Ureter (tissue), 1 donor: ENCODE measurements at places on chromosomes 7 and 10. TPM values are rescaled to one million over a fixed set of nuclear protein-coding genes. Genes with fewer than 3 reads are reported as not detected.

Gene ZPBP
- total RNA-seq = 1.2 TPM

Gene GJC3
- not detected for total RNA-seq

Gene ASB15
- not detected for total RNA-seq

Gene SAP25
- total RNA-seq = 2.8 TPM

Gene OR6V1
- not detected for total RNA-seq

Gene THAP5
- 35.6 TPM for total RNA-seq

Gene ITGB1
- total RNA-seq = 349 TPM

Gene HABP2
- 0.23 TPM for total RNA-seq

Gene GPNMB
- total RNA-seq = 93.6 TPM

Gene DNMBP
- 54.6 TPM for total RNA-seq

Gene SPDYE11
- not detected for total RNA-seq

Gene CADPS2
- total RNA-seq = 25.8 TPM

GRCh38 chr7:4500812-4501211 is 181.3 kb upstream of the FOXK1 start:
- DNase-seq = no peak

DNA sequence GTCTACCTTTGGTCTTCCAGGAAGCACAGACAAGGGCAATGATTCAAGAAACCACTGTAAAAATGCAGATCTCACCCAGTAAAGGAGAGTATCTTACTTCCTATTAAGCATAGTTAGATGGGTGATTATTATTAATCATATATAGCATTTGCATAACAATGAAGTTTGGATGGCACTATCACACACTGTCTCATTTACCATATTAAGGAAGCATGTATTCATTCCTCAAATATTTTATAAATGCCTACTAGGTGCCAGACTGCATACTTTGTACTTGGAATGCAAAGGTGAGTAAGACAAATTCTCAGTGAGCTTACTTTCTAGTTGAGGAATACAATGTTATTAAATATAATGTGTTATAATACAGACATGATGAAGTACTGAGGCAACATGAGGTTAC is 53.9 kb upstream of the SKAP2 start:
- no peak for DNase-seq

- DNase-seq = no peak
Observed at GRCh38 chr10:61018146-61018545, 74.2 kb upstream of the RHOBTB1 start.

- no peak for DNase-seq
Observed at GRCh38 chr7:42161719-42162118, 75.3 kb downstream of the GLI3 start.

GRCh38 chr10:958106-958505 is 26.6 kb upstream of the LARP4B start:
- no peak for DNase-seq

- no peak for DNase-seq
Observed at GRCh38 chr10:124132876-124133275, 39.5 kb upstream of the CHST15 start.

- DNase-seq = no peak
Observed at GRCh38 chr10:132151286-132151950, 35.3 kb upstream of the DPYSL4 start.

- DNase-seq = no peak
Observed at GRCh38 chr7:43649755-43650274, 66.9 kb downstream of the STK17A start.

- no peak for DNase-seq
Observed at GRCh38 chr7:30563326-30563942, 31.2 kb upstream of the GARS1 start.

DNA sequence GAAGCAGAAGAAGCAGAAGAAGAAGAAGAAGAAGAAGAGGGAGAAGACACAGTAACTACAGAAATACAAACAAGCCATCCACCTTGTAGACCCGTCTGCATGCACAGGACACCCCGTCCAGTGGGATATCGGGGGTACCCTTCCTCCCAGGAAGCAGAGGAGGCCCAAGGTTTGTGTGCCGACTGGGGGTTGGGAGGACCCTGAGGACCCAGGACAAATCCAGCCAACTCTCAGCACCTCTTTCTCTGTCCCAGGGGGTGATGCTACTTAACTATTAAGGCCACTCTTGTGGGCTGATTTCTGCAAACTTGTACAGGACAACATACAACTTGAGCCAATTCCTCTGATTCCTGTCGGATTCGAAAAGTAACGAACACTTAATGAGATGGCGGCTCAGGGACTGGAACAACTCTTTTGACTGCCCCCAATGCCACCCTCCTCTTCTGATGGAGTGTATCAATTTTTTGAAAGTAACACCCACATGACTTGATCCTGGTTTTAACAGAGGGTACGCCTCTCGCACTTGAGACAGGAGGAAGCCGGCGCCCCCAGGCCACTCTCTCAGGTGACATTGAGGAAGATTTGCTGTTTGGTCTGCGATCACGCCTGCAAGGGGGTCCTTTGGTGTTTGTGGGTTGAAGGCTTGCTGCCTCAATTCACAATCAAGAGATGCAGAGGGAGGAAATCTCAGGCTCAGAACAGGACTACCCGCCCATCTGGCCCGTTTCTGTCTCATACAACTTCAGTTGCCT is 192.6 kb downstream of the TNS3 start:
- no peak for DNase-seq

- DNase-seq = no peak
Observed at GRCh38 chr7:47497367-47498096, 84.4 kb downstream of the TNS3 start.

- no peak for DNase-seq
Observed at GRCh38 chr10:2873769-2874168, 193.6 kb upstream of the PFKP start.

DNA sequence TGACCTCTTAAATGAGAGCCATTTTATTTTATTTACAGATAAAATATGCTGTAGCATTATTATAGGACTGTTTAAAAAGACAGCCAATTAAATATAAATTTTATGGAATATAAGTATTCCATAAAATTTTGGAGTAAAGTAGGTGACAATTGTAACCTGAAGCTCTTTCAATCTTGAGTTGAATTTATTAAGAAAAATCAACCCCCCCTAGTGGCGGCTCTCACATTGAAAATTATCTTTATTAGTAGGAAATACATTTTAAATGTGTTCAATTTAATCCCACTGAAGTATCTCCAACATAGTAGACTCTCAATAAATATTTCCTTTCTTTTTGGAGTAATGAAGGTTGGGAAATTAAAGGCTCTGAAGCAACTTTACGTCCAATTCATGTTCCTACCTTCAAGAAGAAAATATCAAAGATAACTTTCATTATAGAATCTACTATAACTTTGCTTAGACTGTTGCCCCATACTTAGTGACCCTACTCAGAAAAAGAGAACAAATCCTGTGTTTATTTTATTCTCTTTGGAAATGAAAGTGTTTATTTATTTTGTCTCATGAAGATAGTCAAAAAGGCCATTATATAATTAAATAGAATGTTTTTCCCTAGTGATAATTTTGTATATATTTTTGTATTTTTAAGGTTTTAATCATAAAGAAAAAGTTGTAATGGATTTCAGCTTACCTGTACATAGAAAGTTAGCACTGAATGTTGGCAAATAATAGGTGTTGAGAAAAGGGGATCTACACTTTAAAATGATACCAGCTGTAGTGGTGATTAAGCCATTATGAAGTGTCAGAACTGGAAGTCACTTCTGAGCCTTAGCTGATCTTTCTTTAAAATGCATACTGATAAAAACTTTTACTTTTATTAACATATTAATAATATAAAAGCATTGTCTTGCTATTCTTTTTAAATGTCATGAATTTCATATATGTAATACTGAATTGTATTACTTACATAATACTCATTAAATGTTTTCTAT is 3.3 kb downstream of the AHR start:
- DNase-seq = peak; percentile 61

DNA sequence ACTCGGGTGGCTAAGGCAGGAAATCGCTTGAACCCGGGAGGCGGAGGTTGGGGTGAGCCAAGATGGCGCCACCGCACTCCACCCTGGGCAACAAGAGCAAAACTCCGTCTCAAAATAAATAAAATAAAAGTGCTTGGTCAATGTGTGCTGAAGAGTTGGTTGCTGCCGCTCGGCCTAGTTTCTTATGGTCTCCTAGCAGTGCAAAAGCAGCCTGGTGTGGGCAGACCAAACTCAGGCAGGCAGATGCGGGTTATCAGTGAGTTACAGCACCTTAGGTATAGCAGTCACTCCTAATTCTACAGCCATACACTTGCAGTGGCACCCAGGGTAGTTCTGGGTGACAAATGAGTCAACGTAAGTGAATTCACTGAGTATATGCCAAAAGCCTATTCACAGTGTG is 22.6 kb downstream of the HSPB1 start:
- DNase-seq = no peak

DNA sequence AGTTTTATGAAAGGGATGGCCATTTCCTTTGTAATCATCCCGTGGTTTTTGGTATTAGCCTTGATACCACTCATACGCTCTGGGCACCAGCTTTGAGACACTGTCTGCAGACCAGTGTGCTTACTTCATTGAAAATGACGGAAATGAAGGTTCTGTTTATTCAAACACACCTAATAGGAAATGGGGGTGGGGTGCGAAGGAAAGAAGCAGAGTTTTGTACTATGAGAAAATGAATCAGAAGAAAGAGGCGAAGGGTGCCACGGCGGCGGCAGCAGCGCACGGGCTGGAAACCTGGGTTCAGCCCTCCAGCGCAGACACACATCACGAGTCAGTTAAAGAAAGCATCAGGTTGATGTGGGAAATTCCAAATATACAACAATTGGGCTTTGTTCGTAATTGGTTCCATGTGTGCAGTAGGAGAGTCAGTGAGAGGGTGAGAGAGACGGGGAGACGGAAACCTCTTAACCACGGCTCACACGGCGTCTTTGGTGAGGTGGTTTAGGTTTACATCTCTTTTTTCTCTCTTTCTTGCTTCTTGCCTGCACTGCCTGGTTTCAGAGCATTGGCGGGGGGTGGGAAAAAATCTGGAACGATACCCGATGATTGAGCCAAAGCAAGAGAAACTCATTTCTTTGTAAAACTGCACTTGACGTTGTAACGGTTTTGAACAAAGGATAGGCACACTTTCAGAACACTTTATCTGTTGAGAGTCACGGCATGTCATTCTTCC is 321.2 kb downstream of the FRMD4A start:
- no peak for DNase-seq

GRCh38 chr7:148882192-148882591 is 1.9 kb downstream of the EZH2 start:
- no peak for DNase-seq

DNA sequence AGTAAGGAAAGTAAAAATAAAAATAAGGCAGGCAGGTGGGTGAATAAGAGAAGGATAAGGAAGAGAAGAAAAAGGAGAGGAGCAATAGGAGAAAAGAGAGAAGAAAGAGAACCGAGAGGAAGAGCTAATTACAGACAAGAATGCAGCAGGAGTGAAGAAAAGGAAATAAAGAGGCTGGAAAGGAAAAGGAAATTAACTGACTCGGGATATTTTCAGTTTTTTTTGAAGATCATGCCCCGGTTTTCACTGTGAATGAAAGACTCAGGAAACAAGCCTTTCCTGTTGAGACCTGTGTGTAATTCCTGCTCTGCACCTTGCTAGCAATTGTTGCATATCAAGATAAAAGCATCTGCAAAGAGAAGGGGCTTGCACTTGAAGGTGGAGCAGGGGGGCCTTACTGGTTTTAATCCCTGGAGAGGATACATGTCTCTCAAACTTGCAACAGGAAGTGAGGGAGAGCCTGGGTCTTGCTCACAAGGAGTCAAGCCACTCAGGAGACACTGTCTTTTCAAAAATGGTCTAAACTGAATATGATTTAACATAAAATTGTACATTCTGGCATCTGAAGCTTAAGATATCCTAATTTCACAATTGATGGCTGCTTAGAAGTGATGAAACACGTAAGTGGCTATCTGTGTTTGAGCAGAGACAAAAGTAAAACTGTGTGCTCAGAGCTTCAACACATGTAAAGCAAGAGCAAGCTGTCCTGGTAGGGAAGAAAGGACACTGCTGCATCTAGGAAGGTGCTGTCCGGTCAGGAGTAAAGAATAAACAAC is 157.6 kb downstream of the FAM107B start:
- no peak for DNase-seq

DNA sequence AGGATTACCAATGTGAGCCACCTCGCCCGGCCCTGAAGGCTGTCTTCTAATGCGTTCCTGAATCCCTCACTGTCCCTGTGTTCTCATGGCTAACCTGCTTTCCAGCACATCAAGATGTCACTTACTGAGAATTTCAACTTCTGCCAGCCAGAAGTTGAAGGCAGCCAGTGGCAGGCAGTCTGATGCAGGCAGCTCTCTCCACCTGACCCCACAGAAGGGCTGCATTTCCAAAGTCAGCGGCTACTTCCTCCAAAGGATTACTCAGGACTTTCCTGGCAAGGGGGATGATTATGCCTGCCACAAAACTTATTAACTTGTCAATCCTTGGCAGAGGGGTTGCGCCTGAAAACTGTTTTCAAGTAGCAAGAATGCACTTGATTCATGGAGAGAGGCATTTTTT is 1219.4 kb downstream of the TYW1 start:
- DNase-seq = no peak
